ENCODE measurements at places on chromosomes 7 and 10.

GRCh38 chr7:84238596-84238995 lies 44.0 kb upstream of the SEMA3A start:
- no peak for DNase-seq

DNA sequence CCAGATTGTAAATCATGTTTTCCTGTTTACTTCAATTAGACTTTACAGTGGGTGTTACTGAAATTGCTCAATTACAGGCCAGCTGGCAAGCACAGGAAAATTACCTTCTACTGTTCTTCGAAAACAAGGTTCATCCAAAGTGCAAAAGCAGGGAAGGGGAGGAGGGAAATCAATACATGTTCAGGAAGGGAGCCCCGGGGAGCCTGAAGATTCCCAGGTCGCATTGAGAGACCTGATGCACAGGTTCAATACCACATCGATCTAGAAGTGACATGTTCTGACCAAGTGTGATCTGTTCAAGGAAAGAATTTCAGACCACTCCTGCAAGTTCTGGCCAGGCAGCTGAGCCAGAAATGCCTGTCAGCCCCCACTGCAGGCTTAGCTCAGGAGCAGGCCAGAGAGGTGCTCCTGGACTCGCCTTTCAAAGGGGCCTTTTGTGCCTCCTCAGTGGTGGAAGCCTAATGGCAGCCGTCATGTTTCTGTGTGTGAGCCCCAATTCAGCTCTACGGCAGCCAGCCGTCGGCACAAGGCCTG lies 35.9 kb downstream of the FAM53B start:
- DNase-seq, result no peak

DNA sequence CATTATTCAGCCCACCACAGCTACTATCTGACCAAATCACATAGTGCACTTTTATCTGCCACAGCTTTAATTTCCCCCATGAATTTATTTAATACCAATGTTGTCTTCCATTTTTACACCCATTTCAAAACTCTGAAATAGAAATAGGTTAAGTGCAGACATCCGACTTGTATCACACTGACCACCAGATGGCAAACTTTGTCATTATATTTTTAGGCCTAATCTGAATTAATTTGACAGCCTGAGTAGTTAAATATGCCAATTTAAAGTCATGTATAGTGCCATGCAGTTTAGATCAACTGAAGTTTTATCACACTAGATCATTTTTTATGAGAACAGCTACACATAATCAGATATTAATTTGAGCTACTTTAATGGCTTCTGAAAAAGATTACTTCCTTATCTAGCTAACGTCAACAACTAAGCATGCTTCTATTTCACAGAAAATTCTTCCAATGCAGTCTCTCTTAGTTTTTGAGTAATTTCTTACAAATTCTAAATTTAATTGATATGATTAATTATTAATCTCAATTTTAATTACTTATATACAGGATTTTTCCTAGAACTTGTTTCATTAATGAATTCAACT lies 566.4 kb downstream of the GFRA1 start:
- DNase-seq, result no peak

GRCh38 chr7:87600130-87601124 lies at the start of gene ABCB1:
Gene ABCB1, minus strand, starts transcription at chr7:87600884. Its CDS starts 700 bp downstream, at chr7:87600184.
- peak; percentile 47 for DNase-seq

- no peak for DNase-seq
Measured at GRCh38 chr7:135239263-135239662, 5.6 kb downstream of the STRA8 start.

GRCh38 chr7:121023683-121024511 lies 35.4 kb downstream of the CPED1 start:
- DNase-seq, result no peak

DNA sequence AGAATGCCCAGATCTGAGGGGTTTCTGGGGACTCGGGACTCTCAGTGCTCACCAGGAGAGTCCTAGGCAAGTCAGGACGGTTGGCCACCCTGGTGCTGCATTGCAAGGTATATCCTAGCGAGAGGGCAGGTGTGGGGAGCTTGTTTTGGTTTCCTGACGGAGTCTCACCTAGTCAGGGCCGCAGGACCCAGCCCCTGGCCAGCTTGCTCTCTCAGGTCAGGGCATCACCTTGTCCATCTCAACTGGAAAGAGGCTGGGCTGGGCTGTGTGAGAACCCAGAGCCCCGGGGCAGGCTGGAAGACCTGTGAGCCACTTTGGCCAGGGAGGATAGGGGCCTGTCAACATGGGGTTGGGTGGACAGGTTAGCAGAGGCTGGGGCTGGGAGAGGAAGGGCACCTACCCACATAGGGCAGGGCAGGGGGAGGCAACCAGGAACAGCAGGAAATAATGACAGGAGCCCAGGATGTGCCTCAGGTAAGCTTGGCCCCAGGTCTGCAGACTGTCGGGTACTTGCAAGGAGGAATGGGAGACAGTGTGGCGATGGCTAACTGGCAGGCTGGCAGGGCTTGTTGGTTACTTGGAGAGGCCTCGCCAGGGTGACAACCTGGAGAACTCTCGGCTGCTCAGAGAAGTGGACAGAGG lies 31.5 kb downstream of the DNAJB12 start:
- DNase-seq, result no peak

DNA sequence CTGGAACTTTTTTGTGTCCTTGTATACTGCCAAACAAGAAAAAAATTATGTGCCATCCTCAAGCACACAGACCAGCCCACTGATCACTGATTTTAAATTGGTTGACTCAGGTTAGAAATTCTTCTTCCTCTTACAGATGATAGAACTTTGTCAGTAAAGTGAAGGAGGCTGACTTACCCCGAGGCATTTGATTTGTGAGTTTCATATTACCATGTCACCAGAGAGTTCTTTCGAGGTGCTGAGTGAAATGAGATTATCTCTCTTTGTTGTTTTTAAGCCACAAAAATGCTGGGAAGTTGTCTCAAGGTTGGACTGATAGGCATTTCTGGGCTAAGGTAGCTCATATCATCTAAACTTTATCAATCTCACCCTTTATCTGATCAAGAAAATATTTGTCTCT lies 78.8 kb upstream of the FAM180A start:
- no peak for DNase-seq

Measured in T-cell (primary cell).